ENCODE measurements at places on chromosomes 3 and 15.
A peak's percentile ranks its signal among the peaks of the same experiment; 100 is the strongest.

DNA sequence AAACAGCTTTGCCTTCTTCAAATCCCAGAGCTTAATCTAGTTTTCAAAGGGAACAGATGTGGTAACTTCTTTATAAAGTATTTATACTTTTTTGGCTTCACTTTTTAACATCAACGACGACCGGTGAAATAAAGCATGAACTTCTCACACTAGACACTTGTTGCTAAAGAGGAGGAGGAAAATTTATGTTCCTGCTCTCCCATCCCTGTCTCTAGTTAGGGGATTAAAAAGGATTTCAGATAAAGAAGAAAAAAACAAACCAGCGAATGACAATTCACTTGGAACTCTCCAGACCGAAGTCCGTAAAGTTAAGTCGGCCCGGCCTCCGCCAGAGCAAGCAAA is 672 bp downstream of the NEDD4 start:
- peak; percentile 17 for DNase-seq

- DNase-seq, result no peak
Measured at GRCh38 chr3:136105044-136105443, 91.1 kb downstream of the MSL2 start.

- DNase-seq, result no peak
Measured at GRCh38 chr3:195032106-195032759, 238.7 kb downstream of the XXYLT1 start.

- no peak for DNase-seq
Measured at GRCh38 chr3:61790411-61790810, 229.0 kb downstream of the PTPRG start.

GRCh38 chr15:70099967-70100473 is 2.3 kb upstream of the TLE3 start:
- DNase-seq, result no peak

GRCh38 chr15:67023517-67024313 is 41.7 kb upstream of the SMAD3 start:
- DNase-seq, result no peak

DNA sequence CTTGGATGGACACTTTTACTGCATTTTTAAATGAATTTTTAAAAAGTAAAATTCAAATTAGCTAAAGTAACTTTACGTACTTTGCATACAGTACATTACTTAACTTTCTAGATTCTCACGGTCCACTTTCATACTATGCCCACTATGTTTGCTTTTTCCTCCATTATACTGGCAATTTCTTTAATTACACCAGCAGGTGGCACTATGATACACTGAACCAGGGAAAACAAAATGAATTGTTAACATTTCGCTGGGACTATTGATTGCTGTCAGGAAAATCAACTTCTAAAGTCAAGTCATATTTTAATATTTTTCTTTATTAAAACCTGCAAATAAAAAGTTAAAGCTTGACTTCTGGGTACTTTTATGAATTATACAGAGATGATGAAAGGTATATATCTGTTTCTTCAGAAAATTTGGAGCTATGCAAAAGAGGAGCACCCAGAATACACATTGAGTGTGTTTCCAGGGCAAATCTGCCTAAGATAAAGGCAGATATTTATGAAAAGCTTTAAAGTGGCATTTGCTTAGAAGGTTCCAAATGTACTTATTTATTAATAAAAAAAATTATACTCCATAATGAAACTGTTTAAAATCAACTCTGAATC is 21.8 kb upstream of the POU1F1 start:
- DNase-seq, result peak; percentile 76

Data from kidney glomerular epithelial cell (primary cell).